Brain (organoid and tissue), 16 donors: ENCODE measurements at places on chromosomes 3 and 15.

- no peak for DNase-seq
Measured at GRCh38 chr3:174355505-174355904, 503.6 kb upstream of the NAALADL2 start.

GRCh38 chr15:89227425-89227824 lies 6.0 kb upstream of the RLBP1 start:
- DNase-seq: no peak

- DNase-seq: no peak
Measured at GRCh38 chr15:95501865-95502264, 828.6 kb upstream of the NR2F2 start.

DNA sequence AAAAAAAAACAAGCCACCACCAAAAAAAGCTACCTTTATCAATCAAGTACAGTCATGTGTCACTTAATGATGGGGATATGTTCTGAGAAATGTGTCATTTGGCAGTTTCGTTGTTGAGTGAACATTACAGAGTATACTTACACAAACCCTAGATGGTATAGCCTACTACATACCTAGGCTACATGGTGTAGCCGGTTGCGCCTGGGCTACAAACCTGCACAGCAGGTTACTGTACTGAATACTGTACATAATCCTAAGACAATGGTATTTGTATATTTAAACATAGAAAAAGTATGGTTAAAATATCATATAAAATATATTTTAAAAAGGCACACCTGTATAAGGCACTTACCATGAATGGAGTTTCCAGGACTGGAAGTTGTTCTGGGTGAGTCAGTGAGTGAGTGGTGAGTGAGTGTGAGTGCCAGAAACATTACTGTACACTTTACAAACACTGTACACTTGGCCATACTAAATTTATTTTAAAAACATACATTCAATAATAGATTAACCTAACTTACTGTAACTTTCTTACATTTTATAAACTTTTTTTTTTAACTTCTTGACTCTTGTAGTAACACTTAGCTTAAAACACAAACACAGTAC lies 25.9 kb upstream of the JMJD7 start:
- no peak for DNase-seq

GRCh38 chr15:82303956-82304777 lies 41.5 kb downstream of the SAXO2 start:
- no peak for DNase-seq

- no peak for DNase-seq
Measured at GRCh38 chr3:30513374-30514152, 92.8 kb upstream of the TGFBR2 start.

GRCh38 chr3:64141476-64141875 lies 83.8 kb downstream of the PRICKLE2 start:
- no peak for DNase-seq

- DNase-seq: no peak
Measured at GRCh38 chr3:114299941-114300624, 6.3 kb downstream of the TIGIT start.

GRCh38 chr3:60337421-60337820 lies 913.8 kb downstream of the FHIT start:
- DNase-seq: no peak

- DNase-seq: peak; percentile 56
Measured at GRCh38 chr3:71201939-71202338, 381.6 kb downstream of the FOXP1 start.

GRCh38 chr15:27458345-27459084 lies 487.5 kb downstream of the GABRG3 start:
- peak; percentile 48 for DNase-seq

DNA sequence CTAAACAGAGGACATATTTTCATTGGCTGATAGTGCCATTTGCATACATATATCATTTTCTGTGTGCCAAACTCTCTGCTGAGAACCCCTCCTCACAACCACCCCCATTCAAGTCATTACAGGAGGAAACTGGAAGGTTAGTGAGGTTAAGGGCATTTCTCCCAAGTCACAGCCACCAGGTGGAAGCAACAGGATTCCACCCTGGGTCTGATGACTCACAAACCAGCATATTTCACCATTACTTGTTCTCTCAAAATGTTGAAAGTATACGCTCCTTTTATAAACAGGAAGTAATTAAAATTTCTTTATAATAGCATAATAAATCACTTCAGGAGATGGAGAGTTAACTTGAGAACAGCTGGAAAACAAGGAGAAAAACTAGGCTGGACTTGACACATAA lies 398.6 kb upstream of the WNT5A start:
- DNase-seq: no peak

DNA sequence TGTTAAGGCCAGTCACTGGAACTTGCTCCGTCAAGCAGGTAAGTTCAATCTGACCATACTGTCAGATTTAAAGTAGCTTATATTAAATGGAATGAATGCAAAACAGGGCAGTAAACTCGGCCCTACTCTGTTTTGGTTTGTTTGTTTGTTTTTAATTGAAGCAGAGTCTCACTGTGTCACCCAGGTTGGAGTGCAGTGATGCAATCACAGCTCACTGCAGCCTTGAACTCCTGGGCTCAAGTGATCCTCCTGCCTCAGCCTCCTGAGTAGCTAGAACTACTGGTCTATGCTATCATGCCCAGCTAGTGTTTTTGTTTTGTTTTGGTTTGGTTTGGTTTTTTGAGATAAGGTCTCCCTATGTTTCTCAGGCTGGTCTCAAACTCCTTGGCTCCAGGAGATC lies 305.0 kb downstream of the FEZF2 start:
- no peak for DNase-seq

DNA sequence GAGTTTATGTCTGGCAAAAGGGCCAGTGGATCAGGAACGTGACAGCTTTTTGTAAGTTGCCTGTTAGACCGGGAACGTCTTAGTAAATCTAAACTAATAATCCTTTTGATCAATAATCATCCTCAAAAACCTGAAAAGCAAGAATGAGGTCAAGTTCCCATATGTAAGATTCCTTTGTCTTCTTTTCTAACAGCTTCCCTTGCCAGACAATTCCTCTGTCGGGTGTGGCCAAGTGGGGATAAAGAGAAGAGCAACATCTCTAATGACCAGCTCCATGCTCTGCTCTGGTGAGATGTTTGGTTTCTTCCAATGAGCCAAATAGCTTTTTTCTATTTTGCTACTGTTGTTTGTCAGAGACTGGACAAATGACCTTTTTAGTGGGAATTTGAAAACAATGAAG lies 19.8 kb downstream of the FANCD2OS start:
- no peak for DNase-seq

- DNase-seq: no peak
Measured at GRCh38 chr3:45475145-45475544, 86.8 kb downstream of the LARS2 start.

- no peak for DNase-seq
Measured at GRCh38 chr3:72505539-72506405, 342.5 kb downstream of the SHQ1 start.

DNA sequence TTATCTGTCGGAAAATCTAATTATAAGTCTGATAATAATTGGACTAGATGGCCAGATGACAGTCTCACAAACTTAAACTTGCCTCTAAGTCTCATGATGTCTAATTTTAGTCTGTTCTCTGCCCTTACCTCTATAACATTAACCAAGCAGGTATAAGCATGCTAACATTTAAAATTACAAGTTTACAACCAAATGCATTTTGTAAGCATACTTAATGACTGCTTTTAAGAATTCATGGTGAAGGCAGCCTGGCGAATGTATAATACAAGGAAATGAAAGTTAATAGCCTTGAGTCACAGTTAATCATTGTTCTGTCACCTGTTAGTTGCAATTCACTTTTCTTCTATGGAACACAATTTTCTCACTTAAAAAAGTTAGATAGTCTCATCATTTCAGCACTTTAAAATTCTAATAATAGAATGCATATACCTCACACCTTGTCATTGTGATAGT lies 16.5 kb downstream of the BCHE start:
- DNase-seq: no peak

DNA sequence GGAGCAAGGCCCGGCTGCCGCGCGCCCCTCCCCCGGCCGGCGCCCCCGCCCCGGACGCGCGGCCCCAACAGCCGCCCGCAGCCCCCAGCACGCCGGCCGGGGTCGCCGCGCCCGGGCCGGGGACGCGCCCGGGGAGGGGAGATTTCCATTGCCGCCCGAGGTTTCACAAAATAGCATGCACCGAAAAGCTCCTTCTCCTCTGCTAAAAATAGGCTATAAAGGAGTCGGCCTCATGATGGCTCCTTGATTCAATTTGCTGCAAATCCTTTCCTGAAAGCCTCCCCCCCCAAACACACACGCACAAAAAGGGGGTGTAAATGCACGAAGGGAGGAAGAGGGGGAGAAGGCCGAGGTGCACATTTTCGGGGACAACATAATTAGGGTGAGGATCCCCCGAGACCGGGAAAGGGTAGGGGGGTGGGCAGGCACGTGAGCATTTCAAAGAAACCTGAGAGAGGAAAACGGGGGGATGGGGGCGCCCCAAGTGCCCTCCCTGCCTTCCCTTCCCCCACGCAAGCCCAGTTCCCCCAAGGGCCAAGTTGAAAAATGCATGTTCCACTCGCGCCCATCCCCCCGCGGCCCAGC lies 734 bp downstream of the TBL1XR1 start:
- peak; percentile 78 for DNase-seq

DNA sequence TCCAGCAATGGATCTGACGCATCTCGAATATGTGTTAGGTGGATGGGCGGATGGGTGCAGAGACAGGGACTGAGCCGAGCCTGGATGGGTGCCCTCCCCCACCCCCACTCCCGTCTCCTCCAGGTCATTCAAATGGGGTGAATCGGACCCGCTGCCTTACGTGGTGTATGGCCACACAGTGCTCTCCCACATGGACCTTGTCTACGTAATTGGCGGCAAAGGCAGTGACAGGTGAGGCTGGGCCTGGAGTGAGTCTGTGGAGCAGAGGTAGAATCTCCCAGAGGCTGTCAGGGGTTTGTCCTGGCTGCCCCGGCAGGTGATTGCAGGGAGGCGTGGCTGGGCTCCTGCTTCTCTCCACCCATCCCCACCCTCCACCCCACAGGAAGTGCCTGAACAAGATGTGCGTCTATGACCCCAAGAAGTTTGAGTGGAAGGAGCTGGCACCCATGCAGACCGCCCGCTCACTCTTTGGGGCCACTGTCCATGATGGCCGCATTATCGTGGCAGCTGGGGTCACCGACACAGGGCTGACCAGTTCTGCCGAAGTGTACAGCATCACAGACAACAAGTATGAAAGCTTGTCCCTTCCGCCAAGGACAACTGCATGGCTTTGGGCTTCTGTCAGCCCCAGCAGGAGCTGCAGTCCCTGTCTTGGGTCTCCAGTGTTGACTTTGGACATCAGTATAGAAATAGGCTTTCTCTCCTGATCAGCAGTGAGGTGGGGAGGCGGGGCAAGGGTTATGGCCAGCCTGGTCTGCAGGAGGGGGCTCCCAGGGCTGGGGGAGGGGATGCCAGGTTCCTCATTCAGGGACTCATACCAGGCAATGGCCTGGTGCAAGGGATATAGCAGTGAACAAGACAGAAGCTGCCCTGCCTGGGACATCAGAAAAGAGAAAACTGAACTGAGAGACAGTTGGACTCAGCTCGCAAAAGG lies 3.4 kb downstream of the KLHL40 start:
- DNase-seq: no peak

DNA sequence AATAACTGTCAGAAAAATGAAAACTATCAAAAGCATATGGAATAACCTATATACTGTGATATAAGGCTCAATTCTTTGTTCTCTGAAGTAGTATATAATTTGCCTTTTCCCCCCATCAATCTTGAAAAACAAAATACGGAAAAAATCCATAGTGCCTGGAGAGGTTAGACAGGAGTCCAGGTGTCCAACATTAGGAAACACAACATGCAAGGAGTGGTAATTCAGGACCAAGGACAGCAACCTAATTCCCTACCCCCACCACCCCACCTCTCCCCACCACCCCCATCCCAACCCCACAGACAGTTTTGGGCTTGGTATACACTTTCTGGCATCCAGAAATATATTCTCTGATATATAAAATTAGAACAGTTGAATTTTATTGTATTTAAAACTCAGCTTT lies 55.1 kb upstream of the SLC25A26 start:
- DNase-seq: no peak

- no peak for DNase-seq
Measured at GRCh38 chr3:16480861-16481545, 32.5 kb downstream of the RFTN1 start.

- DNase-seq: no peak
Measured at GRCh38 chr3:16686679-16687078, 81.5 kb upstream of the DAZL start.

DNA sequence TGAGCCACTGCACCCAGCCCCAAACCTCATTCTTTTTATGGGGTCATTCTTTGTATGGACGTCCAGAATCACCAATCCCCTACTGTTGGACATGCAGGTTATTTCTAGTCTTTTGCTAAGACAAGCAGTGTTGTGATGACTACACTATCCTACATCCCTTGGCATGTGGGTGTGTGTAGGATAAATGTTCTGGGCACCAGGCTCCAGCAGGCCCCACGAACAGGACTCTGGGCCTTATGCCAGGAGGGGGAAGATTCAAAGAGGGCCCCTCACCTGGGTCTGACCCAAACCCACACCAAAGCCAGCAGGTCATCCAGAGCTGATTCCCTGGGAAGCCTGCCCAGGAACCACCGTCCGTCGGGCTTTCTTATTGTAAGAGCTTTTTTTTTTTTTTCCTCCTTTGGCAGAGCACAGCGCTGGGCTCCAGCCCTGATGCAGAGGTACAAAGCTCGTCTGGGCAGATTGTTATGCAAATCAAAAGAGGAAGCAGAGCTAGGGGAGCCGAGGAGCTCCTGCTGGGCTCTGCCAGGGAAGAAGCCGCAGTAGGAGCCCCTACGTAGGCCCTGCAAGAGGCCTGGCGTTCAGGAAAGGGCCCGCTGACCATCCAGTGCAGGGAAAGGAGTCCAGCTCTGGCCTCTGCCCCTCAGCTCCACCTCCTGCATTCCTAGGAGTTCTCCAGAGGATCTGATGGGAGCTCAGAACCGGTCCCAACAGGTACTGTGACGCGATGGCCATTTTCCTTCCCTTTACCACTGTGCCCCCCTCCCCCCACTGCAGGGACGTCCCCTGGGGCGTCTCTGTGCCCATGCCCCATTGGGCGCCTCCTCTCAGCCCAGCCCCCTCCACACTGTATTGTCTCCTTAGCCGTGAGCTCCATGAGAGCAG lies 29.0 kb upstream of the FURIN start:
- DNase-seq: peak; percentile 56

DNA sequence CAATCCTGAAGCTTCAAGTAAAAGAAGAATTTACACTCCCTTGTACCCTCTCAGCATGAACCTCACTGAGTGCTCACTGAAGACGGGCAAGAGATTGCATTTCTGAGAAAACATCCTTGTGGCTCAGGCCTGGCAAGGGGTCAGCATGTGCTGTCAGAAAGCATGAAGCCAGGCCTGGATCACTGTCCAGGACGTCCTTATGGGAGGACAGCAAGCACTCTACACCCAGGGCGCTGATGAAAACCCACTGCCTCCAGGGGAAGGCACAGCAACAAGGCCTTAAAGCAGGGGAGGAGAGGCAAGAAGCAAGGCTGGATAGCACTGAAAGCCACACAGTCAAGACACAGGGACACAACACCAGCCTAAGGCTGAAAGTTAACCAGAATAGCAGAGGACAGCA lies 315.4 kb downstream of the OCA2 start:
- DNase-seq: no peak

- no peak for DNase-seq
Measured at GRCh38 chr15:95368191-95368590, 962.3 kb upstream of the NR2F2 start.
